ENCODE measurements at places on chromosomes 3 and 15. TPM values are rescaled to one million over a fixed set of nuclear protein-coding genes. Genes with fewer than 3 reads are reported as not detected.

DNA sequence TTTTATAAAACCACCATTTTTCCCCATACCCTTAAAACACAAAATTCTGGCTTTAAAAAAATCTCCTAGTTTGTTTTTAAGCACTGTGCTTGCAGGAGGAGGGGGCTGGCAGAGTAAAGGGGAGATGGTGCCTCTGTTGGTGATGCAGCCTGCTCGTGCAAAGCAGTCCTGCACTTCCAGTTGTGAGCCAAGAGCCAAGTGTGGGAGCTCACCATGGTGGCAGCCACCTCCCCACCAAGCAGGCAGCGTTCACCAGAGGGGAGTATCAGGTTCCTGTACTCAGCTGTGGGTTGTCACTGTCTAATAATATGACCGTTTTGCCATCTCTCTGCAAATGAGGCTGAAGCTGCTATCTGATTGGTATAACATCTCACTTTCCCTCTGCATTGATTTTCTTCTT is 164.8 kb downstream of the SYNPR start:
- no peak for DNase-seq

GRCh38 chr3:126984391-126985131 is 1.6 kb downstream of the PLXNA1 start:
- no peak for DNase-seq

DNA sequence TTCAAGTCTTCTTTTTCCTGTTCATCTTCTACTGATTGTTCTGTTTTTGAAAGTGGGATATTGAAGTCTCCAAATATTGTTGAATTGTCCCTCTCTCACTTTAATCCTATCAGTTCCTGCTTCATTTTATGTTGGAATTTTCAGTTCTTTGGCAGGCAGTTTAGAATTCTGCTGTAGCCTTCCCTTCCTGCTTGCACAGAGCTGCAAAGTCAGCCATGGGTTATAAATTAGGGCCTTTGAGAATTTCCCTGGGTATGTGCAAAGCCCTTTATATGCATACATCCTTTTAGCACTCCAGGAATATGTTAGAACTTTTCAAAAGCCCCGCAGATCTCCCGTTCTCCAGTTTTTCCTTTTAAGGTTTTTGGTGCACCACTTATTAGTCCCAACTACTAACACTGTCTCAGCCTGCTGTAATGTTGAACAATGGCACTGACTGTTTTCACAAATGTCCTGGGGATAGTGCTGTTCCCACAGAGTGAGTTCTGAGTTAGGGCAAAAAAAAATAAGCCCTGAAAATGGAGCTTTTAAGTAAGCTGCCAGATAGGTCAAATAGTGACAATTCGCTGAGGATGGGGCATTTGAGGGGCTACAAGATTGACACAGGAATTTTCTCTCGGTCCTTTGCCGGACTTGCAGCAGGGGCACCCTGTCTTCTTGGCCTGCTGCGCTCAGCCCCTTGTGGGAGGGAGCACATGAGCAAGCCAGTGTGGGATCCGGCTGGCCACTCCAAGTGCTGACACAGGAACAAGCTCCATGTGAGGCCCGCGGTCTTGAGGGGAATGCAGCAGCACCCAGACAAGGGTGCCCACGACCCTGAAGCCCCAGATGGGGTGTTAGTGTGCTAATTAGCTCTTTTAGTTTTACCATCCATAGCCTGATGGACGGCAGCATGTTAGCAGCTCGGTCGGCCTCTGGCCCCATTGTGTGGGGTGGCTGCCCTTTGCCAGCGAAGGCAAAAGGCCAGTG is 96.0 kb downstream of the VPS8 start:
- DNase-seq = no peak

DNA sequence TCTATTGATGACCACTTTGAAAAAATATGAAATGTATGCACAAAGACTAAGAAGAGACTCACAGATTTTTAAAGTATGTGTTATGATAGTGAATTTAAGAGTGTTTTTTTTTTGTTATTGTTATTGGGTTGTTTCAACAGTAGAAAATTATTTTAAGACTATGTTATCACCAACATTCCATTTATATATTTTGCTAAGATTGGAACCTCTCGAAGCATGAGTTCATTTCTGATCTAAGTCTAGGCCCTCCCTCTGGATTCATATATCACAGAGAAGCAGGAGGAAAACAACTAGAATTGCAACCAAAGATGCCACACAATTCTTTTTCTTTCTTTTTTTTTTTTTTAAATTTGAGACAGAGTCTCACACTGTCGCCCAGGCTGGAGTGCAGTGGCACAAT is 46.8 kb downstream of the ITGB5 start:
- DNase-seq = no peak

DNA sequence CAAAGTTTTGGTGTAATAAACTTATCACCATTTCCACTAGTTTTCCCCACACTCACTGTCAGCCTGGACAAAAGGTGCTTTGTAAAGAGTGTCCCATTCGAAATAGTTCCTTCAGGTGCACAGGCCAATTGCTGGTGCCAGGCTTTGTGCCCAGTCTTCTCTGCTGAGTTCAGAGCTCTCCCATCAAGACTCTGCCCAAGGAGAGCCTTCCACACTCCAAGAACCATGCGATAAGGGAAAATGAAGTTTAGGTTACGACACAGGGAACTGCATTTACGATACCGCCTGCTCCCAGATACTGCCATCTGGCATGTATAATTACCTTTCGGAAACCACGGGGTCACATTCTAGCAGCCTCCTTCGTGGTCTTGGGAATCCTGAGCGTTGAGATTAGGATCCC is 379.6 kb downstream of the MECOM start:
- DNase-seq = no peak

DNA sequence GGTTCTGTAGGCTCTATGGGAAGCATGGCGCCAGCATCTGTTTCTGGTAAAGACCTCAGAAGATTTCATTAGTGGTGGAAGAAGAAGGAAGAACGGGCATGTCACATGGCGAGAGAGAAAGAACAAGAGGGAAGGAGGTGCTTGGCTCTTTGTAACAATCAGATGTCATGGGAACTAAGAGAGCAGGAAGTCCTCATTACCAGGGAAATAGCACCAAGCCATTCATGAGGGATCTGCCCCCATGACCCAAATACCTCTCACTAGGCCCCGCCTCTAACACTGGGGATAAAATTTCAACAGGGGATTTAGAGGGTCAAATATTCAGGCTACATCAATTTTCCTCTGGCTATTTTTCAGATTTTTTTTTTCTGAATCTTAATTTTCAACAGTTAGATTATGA is 954.3 kb downstream of the SQOR start:
- no peak for DNase-seq

DNA sequence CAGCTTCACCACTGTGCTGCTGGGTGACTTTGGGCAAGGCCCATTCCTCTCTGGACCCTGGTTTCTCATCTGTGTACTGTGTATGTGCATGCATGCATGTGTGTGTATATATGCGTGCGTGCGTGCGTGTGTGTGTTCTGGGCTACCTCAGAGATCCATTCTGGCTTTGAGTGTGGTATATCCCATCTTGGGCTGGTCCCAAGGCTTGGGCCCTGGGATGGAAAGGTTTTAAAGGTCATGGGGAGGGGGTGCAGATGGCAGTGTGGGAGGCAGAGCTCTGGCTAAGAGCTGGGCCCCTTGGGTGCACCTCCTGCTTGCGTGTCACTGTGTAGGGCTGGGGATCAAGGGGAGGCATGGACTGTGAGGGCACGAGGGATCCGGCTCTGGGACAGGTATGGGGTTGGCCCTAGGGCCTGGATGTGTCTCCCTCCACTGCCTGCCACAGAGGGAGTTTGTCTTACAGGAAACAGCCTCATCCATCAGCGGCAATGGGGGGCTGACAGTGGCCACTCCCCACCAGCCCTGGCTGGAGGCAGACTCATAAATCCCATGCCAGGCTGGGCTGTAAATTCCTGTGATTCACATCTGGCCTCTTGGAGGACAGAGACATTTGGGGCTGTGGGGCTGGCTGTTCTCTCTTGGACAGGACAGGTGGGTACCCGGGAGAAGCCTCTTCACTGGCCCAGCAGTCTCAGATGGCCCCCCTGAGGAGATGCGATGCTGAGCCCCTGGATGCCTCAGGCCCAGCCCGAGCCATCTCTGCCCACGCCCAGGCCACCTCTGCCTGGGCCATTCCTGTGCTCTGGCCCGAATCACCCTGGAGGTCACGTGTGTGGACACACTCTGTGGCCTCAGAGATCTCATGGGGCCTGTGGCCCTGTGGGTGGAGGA is 21.4 kb upstream of the CSPG4 start:
- DNase-seq = no peak

HHLA2 gene
- not detected for total RNA-seq

PCSK6 gene
- 12.3 TPM for total RNA-seq

EPHB3 gene
- 16.8 TPM for total RNA-seq

MORC1 gene
- not detected for total RNA-seq

NEIL1 gene
- 6.1 TPM for total RNA-seq

ANKUB1 gene
- 0.26 TPM for total RNA-seq

ERC2 gene
- total RNA-seq = 0.13 TPM

All from bronchial epithelial cell (primary cell).